ENCODE measurements at places on chromosomes 13 and 19. TPM values are rescaled to one million over a fixed set of nuclear protein-coding genes. Genes with fewer than 3 reads are reported as not detected.

The ZNF816 gene
- total RNA-seq = 15.5 TPM

The FAAP24 gene
- 12.5 TPM for total RNA-seq

The CGB1 gene
- total RNA-seq = 11.4 TPM

The ZNF665 gene
- total RNA-seq = 5.2 TPM

The AP1M2 gene
- total RNA-seq = 14.8 TPM

The STAP2 gene
- total RNA-seq = 0.78 TPM

The ANKRD24 gene
- total RNA-seq = 0.12 TPM

The MBD3L3 gene
- total RNA-seq = not detected

The HAUS5 gene
- total RNA-seq = 22.7 TPM

The CEACAM20 gene
- not detected for total RNA-seq

The TTC9B gene
- not detected for total RNA-seq

The FGF22 gene
- not detected for total RNA-seq

The ZNF414 gene
- total RNA-seq = 7.0 TPM

The CEACAM4 gene
- not detected for total RNA-seq

The BRME1 gene
- total RNA-seq = 5.3 TPM

The CPT1C gene
- 1.6 TPM for total RNA-seq

The MAP2K7 gene
- 2.9 TPM for total RNA-seq

The ZNF20 gene
- total RNA-seq = 6.9 TPM

The ZNF441 gene
- total RNA-seq = 3.3 TPM

The PRX gene
- total RNA-seq = 1.2 TPM

The MYH14 gene
- total RNA-seq = 3.2 TPM

The ARL11 gene
- not detected for total RNA-seq

The KDELR1 gene
- total RNA-seq = 127 TPM

The OR7C1 gene
- total RNA-seq = not detected

The APOC1 gene
- total RNA-seq = not detected

The SIGLEC5 gene
- not detected for total RNA-seq

The SRRM5 gene
- total RNA-seq = not detected

The SLITRK6 gene
- total RNA-seq = 5.0 TPM

The C1QTNF9B gene
- total RNA-seq = not detected

The ONECUT3 gene
- total RNA-seq = not detected

The FAM216B gene
- total RNA-seq = not detected

The SLC10A2 gene
- not detected for total RNA-seq

The SLAIN1 gene
- total RNA-seq = 1.4 TPM

The ZNF791 gene
- total RNA-seq = 8.1 TPM

The ZNF552 gene
- 4.3 TPM for total RNA-seq

The PSG1 gene
- not detected for total RNA-seq

The EEF2 gene
- total RNA-seq = 692 TPM

The KCNN1 gene
- total RNA-seq = 1.7 TPM

The IFNL2 gene
- total RNA-seq = not detected

The CFD gene
- total RNA-seq = 2.3 TPM

The SYCN gene
- not detected for total RNA-seq

The LYPD5 gene
- total RNA-seq = not detected
